ENCODE measurements at places on chromosomes 7 and 10.

DNA sequence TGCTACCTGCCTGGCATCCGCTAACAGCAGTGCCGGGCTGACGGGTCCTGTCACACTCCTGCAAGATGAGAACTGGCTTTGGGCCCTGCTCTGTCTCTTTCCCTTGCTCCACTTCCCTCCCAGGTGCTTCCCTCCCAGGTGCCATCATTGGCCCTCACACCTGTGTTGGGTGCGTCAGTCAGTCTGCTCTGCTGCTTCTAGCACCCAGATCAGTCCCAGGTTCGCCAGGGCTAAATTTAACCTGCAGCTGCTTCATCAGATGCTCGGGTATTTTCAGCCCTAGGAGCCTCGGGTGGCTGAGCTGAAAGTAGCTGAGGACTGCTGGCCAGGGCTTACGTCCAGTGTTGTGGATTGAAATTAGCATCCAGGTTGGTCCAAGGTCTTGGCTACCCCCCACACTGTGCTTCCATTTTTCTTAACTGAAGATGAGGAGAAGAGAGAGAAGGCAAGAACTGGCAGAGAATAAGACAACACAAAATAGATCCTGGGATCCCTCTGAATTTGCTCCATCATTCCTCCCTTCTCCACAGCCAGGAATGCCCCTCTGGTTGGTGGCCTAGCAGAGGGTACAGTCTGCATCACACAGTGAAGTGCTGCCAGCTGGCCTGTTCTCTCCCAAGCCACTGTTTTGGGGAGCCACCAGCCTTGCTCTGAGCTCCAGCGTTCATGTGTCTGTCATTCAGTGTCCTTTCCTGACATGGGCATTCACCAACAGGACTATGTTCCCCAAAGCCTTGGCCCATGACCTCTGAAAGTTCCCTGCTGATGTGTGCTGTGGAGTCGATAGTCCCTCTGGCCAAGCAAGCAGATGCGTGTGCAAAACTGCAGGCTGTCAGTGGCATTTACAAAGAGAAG is 65.9 kb upstream of the SYPL1 start:
- DNase-seq, result no peak

- DNase-seq, result no peak
These were observed 32.2 kb downstream of the BAIAP2L1 start for GRCh38 chr7:98368716-98369115.

DNA sequence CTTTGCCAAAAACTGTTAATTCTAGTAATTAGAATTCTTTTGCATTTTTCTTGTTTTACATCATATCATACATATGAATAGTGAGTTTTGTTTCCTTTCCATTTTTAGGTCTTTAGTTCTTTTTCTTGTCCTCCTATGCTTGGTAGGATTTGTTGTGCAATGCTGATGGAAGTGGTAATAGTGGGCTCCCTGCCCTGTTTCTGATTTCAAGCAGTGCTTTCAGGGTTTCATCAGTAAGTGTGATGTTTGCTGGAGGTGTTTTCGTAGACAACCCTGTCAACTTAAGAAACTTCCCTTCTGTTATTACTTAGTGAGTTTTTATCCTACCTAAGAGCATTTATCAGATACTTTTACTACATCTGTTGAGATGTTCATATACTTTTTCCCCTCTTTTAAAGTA is 50.5 kb downstream of the CSGALNACT2 start:
- no peak for DNase-seq

GRCh38 chr10:70673043-70673928 is 980 bp downstream of the ADAMTS14 start:
- no peak for DNase-seq

GRCh38 chr7:5681979-5682546 is 99.4 kb downstream of the RNF216 start:
- no peak for DNase-seq

DNA sequence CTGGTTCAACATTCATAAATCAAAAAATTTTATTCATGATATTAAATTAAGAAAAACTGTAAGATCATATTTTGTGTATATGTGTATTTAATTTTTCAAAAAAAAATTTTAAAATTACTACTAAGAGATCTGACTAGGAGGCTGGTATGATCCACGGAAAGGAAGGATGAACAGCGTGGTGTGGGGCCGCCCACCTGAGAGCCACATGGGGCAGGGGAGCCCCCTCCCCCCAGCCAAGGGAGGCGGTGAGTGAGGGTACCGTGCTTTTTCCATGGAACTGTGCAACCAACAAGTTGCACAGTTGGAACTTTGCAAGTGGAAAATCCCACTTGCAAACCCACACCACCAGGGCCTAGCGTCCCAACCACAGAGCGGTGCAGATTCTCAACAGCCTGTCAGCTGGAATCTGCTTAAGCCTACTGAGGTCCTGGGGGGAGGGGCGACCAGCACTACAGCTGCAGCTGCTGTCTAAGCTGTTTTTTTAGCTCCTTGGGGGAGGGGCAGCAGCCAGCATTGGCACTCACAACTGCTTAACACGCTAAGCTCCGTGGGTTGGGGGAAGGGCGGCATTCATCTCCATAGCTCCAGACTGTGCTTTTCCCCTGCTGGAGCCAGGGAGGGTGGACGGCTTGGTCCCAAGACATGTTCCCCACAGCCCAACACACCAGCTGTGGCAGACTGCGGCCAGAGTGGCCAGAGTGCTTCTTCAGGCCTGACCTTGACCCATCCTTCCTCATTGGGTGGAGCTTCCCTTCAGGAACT is 94.2 kb upstream of the IGFBP3 start:
- no peak for DNase-seq

GRCh38 chr7:150753826-150754603 is 16.8 kb downstream of the GIMAP5 start:
- DNase-seq, result no peak

GRCh38 chr10:63129888-63130287 is 3.2 kb upstream of the NRBF2 start:
- no peak for DNase-seq

GRCh38 chr10:944034-944831 is 12.7 kb upstream of the LARP4B start:
- no peak for DNase-seq

DNA sequence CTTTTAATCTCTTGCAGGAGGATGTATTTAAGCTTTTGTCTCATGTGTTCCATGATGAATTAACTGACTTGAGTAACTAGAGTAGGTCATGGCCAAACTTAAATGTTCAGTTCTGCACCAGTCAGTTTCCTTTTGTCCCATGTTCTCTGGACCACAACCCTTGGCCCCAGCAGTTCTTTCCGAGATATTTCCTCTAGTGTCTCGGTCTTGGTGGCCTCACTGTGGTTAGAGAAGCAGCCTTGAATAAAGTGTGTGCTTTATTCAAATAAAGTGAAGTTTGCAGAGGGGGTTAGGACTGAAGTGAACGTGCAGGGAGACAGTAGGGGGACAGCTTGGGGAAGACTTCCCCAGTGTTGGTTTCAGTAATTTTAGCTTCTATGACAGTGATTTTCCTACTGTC is 9.3 kb downstream of the ZNF212 start:
- DNase-seq, result no peak

- no peak for DNase-seq
These were observed 938.7 kb upstream of the PHF14 start for GRCh38 chr7:10034843-10035556.

DNA sequence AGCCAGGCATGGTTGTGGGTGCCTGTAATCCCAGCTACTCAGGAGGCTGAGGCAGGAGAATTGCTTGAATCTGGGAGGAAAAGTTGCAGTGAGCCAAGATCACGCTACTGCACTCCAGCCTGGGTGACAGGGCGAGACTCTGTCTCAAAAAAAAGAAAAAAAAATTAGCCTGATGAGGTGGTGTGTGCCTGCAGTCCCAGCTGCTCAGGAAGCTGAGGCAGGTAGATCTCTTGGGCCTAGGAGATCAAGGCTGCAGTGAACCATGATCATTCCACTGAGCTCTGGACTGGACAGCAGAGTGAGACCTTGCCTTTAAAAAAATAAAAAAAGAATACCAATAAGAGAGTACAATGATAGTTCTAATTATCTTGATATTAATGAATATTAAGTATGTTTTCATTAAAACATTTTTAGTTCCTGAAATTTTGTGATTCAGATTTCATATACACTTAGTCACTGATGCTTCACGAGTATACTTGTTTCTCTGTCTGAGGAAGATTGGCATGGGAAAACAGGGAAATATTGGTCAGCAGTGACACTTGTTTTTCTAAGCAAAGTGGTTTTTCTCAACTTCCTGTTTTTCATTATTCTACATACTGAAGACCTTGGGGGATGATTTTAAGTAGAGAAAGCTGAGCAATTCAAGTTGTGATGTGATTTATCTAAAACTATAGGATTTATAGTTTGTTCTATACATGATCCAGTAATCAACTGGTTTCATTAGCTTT is 76.8 kb downstream of the ADK start:
- DNase-seq, result no peak

DNA sequence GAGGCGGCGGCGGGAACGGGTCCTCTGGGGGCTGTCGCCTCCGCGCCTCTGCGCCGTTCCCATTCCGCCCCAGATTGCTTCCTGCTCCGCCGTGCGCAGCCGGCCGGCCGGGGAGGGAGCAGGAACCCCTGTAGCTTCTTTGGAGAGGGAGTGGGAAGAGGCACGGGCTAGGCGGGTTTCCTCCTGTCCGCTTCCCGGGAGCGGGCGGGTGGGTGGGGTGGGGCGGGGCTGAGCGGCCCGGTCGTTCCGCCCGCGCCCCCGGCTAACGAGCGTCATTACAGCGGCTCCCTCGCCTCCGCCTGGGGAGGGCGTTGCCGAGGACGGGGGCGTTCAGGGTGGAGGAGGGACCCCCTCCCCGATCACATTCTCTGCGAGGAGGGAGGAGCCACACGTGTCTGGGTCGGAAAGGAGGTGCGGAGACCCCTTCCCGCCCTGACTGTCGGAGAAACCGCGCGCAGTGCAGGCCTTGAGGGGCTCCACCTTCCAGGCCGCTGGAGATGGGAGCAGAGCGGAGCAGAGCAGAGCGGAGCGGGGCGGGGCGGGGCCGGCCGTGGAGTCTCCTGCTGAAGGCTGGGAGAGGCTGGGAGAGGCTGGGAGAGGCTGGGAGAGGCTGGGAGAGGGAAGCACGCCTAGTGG is 39.7 kb downstream of the AGAP3 start:
- no peak for DNase-seq

GRCh38 chr7:30873207-30873606 is 38.4 kb upstream of the AQP1 start:
- no peak for DNase-seq

DNA sequence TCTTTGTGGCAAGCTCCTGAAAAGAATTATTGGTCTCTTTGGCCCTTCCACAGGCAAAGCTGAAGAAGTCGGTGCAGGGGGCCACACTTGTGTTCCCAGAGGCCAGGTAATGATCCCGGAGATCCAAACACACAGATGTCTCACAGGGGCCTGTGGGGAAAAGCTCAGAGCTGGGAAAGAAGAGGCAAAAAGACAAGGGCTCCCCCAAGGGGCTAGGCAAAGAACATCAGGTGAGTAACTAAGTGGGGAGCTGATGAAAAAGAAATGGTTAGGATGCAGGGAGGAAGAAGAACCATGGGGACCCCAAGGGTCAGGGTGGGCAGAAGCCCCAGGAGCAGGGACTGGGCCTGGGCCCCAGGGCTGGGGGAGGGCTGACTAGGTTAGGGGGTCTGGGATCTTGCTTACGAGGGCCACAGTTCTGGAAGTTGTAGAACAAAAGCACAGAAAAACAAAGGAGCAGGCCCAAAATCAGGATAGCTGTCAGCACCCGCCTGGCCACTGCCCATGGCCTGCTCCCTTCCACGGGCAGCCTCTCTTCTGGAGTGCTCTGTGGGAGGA is 1.1 kb downstream of the KEL start:
- no peak for DNase-seq

DNA sequence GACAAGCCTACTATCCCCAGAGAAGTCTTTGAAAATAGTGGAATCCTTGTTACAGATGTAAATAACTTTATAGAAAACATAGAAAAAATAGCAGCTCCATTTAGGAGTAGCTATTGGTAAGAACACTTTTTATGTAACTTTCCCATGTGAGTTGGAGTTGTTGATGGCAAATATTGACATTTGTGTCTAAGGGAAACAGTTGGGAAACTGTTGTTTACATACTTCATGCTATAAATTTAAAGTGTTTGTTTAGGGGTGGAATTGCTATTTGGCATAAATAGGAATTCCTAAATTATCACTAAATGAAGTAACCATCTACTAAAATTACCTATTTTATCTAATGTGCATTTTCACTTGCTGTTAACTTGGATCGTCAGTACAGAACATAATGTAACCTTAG is 50.7 kb downstream of the GDI2 start:
- DNase-seq, result no peak
